ENCODE measurements at places on chromosomes 11 and 22.
A peak's percentile ranks its signal among the peaks of the same experiment; 100 is the strongest.

DNA sequence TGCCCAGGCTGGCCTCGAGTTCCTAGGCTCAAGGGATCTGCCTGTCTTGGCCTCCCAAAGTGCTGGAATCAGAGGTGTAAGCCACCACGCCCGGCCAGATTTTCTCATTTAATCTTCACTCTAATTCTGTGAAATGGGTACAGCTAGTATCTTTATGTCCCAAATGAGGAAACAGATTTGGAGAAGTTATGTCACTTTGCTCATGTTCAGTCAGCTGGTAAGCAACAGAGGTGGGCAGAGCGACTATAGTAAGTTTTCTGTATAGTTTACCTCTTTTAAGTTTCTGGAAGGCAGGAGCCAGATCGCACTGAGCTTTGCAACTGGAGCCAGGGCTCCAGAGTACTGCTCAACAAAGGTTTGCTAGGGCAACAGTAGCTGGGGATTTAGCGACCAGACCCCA lies 33.2 kb downstream of the RCOR2 start:
- no peak for DNase-seq

DNA sequence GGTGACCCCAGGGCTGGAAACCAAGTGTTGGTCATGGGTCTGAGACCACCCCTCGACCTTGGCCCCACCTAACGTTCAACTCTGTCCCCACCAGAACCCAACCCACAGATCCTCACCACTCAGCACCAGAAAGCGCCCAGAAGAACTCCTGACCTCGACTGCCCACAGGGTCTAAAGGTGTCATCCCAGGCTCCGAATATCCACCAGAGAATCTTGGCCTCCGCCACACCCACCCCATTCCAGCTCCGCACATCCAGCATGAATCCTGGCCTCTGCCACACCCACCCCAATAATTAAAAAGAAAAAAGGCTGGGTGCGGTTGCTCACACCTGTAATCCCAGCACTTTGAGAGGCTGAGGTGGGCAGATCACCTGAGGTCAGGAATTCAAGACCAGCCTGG lies 1.3 kb downstream of the CERK start:
- no peak for DNase-seq

GRCh38 chr11:64472593-64473455 lies 113.9 kb downstream of the RPS6KA4 start:
- DNase-seq: no peak

DNA sequence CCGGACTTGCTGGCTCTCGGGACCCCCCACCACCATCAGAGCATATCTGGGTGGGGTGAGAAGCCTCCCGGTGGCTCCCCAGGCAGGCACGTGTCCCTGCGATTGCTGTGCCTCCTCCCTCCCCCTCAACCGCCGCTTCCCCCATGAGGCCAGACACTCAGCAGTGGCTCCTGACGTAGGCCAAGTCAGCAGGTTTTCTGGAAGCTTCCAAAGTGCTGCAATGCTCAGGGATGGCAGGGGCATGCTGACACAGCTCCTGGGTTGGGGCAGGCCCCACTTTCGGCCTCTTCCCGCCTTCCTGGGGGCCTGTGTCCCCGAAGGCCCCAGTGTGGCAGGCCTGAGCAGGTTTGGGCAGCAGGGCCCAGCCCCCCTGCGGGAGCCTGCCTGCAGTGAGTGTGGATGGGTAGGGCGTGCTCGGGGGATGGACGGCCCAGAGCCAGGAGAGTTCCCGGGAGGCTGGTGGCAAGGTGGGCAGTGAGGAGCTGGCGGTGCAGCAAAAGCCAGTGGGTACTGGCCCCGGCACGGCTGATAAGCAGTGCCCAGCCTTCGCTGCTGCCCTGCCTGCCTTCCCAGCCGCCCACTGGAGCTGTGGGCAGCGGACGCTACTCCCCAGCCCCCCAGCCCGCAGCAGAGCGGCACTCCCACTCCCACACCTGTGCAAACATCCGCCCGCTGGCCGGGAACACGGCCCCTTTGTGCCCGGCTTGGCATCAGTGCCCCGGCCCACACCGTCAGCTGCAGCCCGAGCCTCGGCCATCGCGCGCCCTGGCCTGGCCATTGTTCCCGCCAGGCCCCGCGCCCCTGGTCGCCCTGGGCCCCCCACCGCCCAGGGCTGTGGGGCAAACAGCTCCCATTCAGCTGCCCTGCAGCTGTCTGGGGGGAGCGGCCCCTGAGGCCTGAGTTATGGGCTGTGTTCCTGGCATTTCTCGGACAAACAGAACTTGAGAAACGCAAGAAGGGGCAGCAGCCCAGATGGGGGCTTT lies 125.0 kb downstream of the KCNQ1OT1 start:
- DNase-seq: no peak

GRCh38 chr11:78085972-78086371 lies 6.3 kb upstream of the NDUFC2 start:
- DNase-seq: no peak

- no peak for DNase-seq
These were observed 51.6 kb upstream of the APOA1 start for GRCh38 chr11:116888884-116889549.

GRCh38 chr11:94884376-94884775 lies 89.0 kb downstream of the CWC15 start:
- DNase-seq: no peak

DNA sequence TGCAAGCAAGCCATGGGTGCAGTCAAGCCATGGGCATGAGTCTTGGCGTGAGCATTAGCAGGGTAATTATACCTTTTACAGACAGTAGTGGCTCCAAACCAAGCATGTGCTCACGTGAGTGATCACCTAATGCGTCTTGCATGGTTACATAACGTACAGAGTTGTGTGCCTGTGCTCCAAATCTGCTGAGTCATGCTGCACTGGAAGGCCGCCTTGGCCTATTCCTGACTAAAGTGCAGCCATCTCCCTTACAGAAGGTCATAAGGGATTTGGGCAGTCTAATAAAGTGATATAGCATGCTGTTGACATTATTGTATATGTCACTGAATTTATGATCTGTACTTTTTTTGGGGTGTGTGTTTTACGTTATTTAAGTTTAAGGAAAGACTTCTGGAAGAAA lies 102.4 kb downstream of the ARHGAP42 start:
- peak; percentile 29 for DNase-seq

DNA sequence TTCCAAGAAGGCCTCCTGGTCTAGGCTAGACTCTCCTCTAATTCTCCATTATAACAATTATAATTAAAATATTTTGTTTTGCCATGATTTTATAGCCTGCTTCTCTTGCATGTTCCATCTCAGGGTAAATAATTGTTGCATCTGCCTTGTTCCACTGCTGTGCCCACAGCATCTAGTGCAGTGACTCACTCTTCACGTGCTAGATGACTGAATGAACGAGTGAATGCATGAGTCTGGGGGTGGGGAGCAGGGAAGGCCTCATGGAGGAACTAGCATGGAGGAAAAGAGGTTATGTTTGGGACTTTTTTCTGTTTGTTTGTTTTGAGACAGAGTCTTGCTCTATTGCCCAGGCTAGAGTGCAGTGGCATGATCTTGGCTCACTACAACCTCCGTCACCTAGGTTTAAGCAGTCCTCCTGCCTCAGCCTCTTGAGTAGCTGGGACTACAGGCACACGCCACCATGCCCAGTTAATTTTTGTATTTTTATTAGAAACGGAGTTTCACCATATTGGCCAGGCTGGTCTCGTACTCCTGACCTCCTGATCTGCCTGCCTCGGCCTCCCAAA lies 5.2 kb upstream of the OAF start:
- no peak for DNase-seq

- peak; percentile 53 for DNase-seq
These were observed 6.1 kb downstream of the WNT7B start for GRCh38 chr22:45970705-45971407.

DNA sequence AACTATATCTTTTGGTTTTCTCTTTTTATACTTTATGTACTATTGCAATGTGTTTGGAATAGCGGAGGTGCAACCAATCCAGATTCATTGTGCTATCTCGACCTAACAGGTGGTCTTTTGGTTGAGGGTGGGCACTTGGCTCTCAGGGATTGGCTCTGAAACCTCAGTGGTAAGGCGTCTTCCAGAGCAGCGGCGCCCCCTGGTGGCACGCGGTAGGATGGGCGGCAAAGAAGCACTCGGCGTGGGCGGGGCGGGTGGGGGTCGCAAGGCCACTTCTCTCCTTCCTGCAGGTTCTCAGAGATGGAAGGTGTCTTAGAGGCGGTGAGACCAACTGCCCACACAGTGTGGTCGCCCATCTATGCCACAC lies 19.2 kb upstream of the PLET1 start:
- peak; percentile 72 for DNase-seq

- DNase-seq: no peak
These were observed 117.2 kb downstream of the MICAL3 start for GRCh38 chr22:17906978-17907747.

GRCh38 chr11:59728913-59729312 lies 15.3 kb upstream of the OR10V1 start:
- no peak for DNase-seq

GRCh38 chr22:32723643-32724042 lies 77.9 kb upstream of the TIMP3 start:
- DNase-seq: no peak

GRCh38 chr11:40974186-40974795 lies 485.2 kb downstream of the LRRC4C start:
- DNase-seq: no peak

- no peak for DNase-seq
These were observed 16.6 kb downstream of the CYB5R2 start for GRCh38 chr11:7656704-7657103.

- DNase-seq: no peak
These were observed 57.9 kb downstream of the LRRC74B start for GRCh38 chr22:21103633-21104032.

- peak; percentile 5 for DNase-seq
These were observed 34.8 kb downstream of the EFCAB6 start for GRCh38 chr22:43777286-43777685.

- DNase-seq: no peak
These were observed 21.3 kb downstream of the SIK2 start for GRCh38 chr11:111623527-111624030.

DNA sequence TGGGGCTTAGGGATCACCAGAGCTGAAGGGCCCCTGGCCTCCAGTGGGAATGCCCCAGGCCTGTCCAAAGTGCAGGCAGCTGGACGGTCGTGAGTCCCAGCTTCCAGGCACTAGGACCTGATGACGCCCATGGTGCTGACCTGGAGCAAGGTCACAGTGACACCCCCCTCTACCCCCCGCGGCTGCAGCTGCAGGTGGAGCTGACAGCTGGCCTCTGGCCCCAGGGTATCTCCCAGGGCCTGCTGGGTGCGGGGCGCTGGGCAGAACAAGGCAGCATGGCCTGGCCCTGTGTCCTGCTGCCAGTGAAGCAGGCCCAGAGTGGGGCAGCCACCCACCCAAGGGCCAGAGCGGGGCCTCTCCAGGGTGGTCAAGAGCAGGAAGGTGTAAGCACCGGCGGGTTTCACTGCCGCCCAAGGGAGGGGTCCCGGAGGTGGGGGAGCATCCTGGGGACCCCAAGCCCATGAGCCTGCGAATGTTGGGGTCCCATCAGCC lies 553 bp upstream of the TCIRG1 start:
- DNase-seq: no peak

- peak; percentile 62 for DNase-seq
These were observed 249.7 kb downstream of the AASDHPPT start for GRCh38 chr11:106327134-106327533.

DNA sequence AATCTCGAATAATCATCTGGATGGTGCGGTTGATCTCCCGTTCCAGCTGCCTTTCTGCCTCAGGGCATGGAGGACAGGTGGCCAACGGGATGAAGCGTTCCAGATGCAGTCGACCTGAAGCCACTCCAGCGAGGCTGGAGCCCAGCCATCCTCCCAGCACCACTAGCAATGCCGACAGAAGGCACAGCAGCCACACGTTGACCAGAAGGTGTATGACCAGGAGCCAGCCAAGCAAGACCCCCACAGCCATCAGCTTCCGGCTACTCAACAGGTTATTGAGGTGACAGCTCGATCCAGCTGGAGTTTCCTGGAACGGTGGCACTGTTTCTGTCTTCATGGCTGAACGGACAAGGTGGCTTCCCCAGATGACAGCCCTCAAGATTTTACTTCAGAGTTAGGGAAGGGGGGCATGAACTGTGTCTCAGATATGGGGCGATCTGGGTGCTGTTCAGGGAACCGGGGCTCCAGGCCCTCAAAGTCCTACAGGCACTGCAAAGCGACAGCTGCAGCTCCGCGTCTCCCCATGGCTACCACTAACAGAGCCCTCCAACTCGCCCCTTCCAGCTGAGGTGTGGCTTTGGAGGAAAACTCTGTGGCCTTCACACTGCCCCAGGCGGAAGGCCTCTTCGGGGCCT lies 559 bp downstream of the SNX19 start:
- no peak for DNase-seq

GRCh38 chr22:19568337-19569275 lies 44.4 kb upstream of the CLDN5 start:
- DNase-seq: no peak

DNA sequence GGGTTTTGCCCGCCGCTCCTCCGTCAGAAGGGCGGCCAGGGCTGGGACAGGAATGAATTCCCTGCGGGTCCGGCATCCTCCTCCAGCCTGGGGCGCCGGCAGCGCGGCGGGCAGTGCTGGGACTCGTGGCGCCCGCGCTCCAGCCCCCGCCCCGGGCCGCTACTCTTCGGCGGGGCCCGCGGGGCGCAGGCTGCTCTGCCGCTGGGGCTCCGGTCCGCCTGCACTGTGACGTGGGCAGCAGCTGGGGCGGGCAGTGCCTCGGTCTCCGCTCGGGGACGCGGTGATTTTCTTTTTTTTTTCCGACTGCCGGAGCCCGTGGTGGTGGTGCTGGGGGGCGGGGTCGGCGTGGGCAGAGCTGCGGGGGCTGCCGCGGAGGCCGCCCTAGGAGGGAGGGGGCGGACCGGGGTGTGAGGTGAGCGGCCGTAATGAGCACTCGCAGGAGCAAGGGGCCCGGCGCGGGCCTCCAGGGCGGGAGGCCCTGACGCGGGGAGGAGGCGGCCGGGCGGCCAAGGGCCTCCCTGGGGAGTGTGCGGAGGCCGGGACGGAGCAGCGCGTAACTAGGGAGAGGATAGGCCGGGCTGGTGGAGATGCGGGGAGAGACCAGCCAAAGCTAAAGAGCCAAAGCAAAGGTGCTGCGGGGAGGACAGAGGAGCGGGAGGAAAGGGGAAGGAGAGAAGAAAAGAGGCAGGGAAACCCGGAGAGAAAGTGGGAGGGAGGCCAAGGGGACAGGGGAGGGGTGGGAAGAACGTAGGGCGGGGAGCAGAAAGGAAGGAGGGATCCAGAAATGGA lies 73.3 kb upstream of the ZBED5 start:
- DNase-seq: peak; percentile 85

DNA sequence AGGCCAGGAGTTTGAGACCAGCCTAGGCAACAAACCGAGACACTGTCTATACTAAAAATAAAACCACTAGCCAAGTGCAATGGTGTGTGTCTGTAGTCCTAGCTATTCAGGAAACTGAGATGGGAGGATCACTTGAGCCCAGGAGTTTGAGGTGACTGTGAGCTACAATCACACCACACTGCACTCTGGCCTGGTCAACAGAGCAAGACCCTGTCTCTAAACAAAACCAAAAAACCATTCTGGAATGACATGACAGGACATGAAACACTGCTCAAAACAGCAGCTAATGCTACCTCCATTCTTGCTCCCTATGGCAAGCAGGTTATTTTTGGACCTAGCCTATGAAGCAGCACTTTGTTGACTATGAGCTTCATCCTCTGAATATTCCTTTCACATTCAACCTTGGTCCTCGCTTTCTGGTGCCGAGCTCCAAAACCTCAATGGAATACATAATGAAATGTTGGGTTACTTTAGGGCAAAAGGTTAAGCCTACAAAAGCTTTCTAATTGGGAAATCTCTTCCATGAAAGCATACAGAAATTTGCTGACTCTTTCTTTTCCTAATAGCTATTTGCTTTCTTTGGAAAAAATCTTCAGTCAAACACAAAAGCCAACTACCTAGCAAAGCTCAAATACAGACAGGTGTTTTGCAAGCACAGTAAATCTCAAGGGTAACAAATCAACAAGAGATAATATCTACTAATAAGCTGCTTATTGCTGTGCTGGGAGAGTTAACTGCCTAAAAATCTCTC lies 21.1 kb downstream of the SIK3 start:
- no peak for DNase-seq

Data from mesendoderm (in vitro differentiated cells).